Heart left ventricle (tissue), 16 donors: ENCODE measurements at places on chromosomes 4 and X. TPM values are rescaled to one million over a fixed set of nuclear protein-coding genes. Genes with fewer than 3 reads are reported as not detected.
A peak's percentile ranks its signal among the peaks of the same experiment; 100 is the strongest.

DNA sequence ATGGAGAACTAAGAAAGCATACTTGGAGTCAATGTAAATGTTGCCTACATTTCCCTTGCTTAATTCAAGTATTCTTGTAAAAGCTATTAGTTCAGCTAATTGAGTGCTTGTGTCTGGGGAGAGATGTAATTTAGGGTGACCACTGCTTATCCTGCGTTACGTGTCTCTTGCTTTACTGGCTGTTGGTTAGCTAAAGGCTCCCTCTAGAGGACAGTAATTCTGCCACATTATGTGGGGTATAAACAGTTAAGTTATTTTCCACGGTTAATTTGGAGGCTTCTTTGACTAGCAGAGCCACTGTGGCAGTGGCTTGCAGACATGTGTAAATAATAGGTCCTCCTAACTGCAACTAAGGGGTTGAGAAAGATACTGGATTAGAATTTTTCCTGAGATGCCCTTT is 25.3 kb upstream of the NAF1 start:
- no peak for DNase-seq

DNA sequence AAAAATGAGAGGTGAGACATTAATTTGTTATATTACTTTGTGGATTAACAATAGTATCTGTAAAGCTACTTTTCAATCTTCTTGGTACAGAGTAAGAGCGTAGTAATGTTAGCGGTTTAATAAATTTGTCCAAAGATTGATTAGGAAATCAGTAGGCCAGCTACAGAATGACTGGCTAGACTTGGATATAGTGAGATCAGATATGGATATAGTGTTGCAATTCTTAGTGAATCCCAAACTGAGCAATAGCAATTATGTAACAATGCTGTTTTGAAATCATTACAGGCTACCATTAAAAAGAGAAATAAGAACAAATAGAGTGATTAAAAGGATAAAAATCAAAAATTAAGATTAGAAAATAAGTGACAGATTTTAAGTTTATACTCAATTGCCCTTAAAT is 847 bp upstream of the UGT2A2 start:
- no peak for DNase-seq

GRCh38 chrX:18797141-18797540 is 89.7 kb downstream of the PPEF1 start:
- DNase-seq, result no peak

DNA sequence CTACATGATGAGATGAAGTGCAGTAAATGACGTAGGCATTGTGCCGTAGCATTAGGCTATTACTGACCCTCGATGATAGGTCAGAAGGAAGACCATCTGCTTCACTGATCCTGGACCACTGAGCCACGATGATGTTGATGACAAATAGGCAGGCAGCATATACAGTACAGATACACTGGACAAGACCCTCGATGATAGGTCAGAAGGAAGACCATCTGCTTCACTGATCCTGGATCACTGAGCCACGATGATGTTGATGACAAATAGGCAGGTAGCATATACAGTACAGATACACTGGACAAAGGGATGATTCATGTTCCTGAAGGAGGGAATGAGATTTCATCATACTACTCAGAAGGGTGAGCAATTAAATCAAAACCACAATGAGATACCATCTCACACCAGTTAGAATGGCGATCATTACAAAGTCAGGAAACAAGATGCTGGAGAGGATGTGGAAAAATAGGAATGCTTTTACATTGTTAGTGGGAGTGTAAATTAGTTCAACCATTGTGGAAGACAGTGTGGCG is 50.9 kb downstream of the BEND4 start:
- no peak for DNase-seq

DNA sequence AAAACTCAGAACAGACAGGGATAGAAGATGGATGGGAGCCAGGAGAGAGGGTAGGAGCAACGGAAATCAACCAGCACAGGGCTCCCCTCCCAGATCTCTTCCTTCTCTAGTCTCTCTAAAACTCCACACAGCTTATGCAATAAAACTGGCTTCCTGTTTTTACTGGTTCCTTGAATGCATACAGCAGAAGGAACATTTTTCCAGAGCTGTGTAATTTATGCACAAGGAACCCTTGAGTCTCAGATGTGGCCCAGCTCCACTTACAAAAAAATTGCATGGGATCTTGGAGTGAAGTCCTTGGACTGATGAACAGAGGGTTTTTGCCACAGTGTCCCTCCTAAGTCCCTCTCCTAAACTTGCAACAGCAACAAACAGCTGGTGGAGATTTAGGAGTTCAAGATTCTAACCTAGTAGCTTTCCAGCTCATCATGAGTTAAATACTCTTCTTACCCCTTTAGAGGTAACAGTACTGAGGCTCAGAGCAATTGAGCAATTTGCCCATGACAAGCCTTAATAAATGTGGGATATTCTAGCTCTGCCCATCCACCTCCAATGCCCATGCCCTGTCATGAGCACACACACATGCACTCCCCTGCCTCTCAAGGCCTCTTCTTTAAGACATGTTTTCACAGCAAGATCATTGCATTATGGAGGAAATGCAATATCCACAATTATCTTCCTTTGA is 18.4 kb upstream of the CC2D2A start:
- no peak for DNase-seq

GRCh38 chr4:183165376-183165775 is 66.3 kb downstream of the WWC2 start:
- DNase-seq, result no peak

- DNase-seq, result no peak
Observed at GRCh38 chr4:7610022-7610670, 175.4 kb upstream of the PSAPL1 start.

GRCh38 chr4:99845708-99846469 is 29.3 kb downstream of the DAPP1 start:
- no peak for DNase-seq

DNA sequence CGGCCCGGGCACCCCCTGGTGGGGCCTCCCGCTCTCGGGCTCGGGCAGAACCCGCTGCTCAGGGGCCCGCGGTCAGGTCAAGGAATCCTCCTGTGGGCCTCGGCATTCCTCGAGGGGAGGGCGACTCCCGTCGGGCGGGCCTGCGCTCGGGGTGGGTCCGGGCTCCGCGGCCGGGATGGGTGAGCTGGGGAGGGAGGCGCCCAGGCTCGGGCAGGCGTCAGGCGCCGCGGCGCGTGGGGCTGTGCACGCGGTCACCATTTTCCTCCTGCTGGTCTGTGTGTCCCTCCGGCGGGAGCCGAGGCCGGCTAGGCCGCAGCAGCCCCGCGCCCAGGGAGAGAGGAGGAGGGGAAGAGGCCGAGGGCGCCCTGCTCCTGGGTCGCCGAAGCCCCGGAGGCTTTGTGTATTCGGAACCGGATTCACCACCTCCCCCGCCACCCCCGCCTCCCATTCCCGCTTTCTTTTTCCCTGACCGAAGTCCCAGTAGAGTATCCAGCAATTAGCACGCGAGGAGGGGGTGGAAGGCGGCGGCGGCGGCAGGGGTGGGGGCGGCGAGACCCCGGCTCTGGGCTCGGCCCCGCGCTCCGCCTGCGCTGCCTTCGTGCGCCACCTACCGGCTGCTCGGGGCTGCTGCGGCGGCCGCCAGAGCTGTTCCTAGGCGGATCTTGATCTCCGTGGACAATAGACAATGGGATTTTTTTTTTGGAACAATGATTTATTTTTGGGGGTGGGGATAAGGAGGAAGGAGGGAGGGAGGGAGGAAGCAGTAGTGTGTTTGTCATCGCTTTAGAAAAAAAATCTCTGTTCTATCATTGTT is 99.0 kb upstream of the MAML3 start:
- DNase-seq, result peak; percentile 88

DNA sequence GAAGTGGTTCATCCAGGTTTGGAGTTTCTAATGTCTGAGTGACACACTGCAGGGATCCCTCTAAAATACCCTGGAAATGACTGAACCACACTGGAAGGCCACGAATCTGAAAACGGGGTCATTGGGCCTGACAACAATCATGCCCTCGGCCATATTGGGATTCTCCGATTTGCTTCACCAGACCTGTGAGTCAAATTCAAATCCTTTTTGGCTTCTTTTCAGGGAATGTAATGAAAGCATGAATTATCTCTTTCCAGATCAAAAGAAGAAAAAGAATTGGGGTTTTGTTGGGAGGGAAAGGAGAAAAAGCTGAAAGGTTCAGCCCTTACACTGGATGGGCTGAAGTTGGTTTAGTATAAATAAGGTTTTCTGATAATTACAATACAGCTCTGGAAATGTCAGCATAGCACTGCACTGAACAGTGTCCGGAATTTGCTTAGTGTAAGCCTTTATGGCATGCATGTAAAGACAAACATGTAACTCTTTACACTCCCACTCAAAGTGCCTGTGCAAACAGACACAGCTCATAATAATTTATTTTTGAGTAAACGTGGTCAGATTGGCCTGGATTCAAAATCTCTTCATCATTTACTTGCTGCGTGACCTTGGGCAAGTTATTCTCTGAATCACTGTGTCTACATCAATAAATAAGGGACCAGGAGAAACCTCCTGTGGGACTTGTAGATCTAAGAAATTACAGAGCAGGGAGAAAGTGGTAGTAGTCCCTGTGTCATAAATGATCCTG is 21.4 kb downstream of the CT47C1 start:
- DNase-seq, result no peak

- no peak for DNase-seq
Observed at GRCh38 chr4:127469542-127469941, 163.2 kb upstream of the INTU start.

DNA sequence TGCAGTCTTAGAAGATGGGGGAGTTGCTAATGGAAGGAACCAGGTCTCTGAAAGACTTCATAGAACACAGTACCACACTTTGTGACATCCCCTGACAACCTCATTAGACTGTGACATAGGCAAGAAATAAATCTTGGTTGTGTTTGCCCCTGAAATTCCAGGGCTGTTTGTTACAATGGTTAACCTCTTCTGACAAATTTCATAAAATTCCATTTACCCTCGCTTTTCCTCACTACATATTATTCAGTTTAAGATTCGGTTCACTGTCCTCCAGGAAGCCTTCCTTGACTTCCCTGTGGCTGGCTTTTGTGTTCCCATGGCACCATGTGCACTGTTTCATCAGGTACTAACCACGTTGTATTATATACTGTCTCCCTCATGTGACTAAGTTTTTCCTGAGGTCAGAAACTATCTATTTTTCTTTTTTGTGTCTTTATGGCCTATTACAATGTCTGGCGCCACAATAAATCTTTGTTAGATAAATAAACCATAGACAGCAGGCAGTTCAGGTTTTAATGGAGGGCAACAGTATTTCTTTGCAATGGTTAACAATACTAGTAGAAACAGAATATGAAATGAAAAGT is 54.2 kb downstream of the ATXN3L start:
- no peak for DNase-seq

DNA sequence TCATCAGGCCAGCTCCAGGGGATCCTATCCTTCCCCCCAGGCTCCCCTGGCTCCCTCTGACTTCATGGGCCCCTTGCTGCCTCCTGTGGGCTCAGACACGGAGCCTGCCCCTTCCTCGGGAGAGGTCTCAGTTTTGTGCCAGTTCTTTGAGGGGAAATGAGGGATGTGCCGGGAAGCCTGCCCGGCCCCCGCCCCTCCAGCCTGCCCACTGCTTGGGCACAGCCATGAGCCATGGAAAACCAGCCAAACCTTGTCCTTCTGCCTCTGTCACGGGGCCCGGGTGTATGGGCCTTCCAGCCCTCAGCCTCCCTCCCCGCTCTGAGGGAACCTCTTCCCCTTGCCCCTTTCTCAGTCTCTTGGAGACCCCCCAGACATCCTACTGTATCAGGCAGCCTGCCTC is 6.8 kb downstream of the BGN start:
- DNase-seq, result no peak

- no peak for DNase-seq
Observed at GRCh38 chrX:53263597-53264094, 17.7 kb downstream of the IQSEC2 start.

- no peak for DNase-seq
Observed at GRCh38 chr4:154559494-154560418, 3.1 kb upstream of the FGB start.

GRCh38 chr4:141079393-141079930 is 53.8 kb downstream of the RNF150 start:
- DNase-seq, result no peak

GRCh38 chrX:149074398-149074797 is 430.7 kb downstream of the IDS start:
- DNase-seq, result peak; percentile 49

DNA sequence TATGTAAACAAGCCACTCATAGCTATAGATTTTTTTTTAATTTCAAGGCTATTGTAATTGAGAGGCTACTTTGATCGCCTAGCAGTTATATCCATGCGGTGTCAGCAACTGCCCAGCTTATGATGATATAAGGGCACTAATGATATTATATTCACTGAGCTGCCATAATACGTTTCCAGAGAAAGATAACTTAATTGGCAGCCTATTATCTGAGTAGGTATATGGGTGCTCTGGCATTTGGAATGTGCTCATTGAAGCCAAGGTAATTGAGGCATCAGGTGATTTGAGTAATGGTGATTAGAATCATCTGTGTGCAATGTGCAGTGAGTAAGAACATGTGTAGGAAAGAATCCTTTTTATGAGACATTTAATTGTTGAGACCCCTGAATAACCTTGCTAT is 490.0 kb downstream of the CENPC start:
- no peak for DNase-seq

DNA sequence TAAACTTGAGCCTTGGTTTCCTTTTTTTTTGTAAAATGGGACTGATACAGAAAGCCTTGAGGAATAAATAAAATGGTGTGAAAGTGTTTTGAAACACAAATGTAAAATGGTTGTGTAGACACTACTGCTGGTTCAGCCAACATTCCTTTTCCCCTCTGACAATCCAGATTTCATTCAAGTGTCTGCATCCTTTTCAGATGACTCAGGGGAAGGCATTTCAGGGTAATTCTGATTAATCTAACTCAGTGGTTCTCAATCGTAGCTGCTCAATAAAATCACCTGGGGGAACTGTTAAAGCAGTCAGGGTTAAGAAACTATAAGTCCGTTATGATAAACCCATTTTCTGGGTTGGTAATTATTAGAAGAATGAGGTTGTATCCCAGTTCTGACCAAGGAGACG is 4.6 kb downstream of the ARHGAP10 start:
- DNase-seq, result no peak

DNA sequence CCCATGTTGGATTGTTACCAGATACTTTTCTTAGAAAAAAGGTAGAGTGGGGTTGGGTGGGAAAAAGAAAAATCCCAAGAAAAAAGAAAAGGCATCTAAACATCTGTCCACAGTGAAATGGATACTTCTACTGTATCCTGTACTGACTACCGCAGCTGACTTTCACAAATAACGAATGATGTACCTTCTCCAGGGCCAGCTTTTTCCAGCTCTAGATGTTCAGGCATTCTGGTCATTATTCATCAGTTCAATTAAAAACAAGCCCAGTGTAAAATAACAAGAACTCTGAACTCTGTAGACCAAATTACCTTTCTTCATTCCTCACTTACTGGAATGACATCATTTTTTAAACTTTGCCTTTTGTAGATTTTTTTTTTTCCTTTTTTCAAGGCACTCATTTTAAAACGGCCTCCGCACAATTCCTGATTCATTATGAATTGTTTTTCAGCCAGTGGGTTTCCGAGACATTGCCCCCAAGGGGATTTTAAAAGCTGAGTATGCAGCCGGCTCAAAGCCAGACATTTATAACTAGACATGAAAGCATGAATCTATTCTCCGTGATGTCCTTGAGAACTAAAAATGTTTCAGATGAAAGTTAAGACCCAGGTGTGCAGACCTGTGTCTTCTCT is 113.5 kb downstream of the PRKX start:
- DNase-seq, result no peak

GRCh38 chrX:1720836-1721235 is 106.0 kb downstream of the ASMT start:
- no peak for DNase-seq

GRCh38 chr4:24595659-24596058 is 11.3 kb upstream of the DHX15 start:
- no peak for DNase-seq

APEX2 gene
- total RNA-seq, result 9.0 TPM

TRAM1L1 gene
- total RNA-seq, result 0.26 TPM

TCEANC gene
- total RNA-seq, result 3.9 TPM

PRRG1 gene
- 13.5 TPM for total RNA-seq

BMX gene
- total RNA-seq, result 2.8 TPM

SPACA5 gene
- total RNA-seq, result not detected
